ENCODE measurements at places on chromosomes 7 and 10. TPM values are rescaled to one million over a fixed set of nuclear protein-coding genes. Genes with fewer than 3 reads are reported as not detected.

- no peaks in the 10 kb centered on the region for H3K4me1 ChIP-seq
- no peak overlapping the region for H3K27ac ChIP-seq
- H3K27me3 ChIP-seq = no peaks in the 10 kb centered on the region
- peaks cover 2% of the 10 kb centered on the region for H3K36me3 ChIP-seq
- no peak overlapping the region for H3K4me3 ChIP-seq
These were observed 11.2 kb downstream of the UBE2D4 start for GRCh38 chr7:43937444-43937843.

DNA sequence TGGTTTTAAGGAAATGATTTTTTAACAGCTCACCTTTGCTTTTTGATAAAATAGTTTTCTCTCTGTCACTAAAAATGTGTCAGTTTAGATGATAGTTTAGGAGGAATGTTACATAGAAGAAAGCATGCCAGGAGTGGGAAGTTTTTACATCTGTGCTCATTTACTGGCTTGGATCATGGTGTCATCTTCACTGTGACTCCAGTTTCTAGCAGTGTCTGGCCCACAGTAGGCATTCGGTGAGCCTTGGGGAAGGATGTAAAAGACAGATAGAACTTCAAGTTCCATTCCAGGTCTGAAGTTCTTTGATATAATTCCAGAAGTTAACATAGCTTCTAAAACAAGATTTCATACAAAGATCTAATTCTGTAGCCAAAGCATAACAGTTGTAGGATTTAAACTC, 259.2 kb downstream of the BICC1 start:
- no peaks in the 10 kb centered on the region for H3K27me3 ChIP-seq
- no peak for DNase-seq
- H3K4me3 ChIP-seq = no peak overlapping the region
- H3K4me1 ChIP-seq = peaks cover 40% of the 10 kb centered on the region
- H3K36me3 ChIP-seq = peaks cover 15% of the 10 kb centered on the region

Gene PROSER2
- 8.8 TPM for total RNA-seq

- no peak for DNase-seq
- H3K27me3 ChIP-seq = peaks cover 18% of the 10 kb centered on the region
- no peak overlapping the region for H3K27ac ChIP-seq
- H3K4me1 ChIP-seq = no peaks in the 10 kb centered on the region
- H3K36me3 ChIP-seq = no peaks in the 10 kb centered on the region
These were observed 75.7 kb downstream of the RNLS start for GRCh38 chr10:88507404-88507803.

DNA sequence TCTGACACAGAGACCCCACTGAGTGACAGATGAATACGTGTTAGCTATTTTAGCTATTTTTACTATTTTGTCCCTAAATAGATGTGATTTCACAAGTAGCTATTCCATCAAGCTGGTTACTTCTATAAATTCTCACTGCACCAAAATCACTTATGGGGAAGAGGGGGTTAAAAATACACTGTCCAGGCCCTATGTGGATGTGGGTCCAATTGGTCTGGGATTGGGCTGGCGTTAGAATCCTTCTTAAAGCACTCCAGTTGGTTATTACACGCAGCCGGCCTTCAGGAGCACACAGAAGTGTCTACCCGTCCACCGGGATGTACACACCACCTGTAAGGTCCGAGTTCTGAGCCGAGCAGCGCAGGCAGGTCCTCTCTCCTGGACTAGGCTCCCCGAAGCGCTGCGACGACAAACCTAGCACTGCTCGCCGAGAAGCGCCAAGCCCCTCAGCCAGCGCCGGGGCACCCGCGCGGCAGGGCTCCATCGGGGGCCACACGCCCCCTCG, 222.3 kb upstream of the MKLN1 start:
- H3K4me3 ChIP-seq = peak overlapping the region; percentile 78
- H3K36me3 ChIP-seq = peaks cover 9% of the 10 kb centered on the region
- no peaks in the 10 kb centered on the region for H3K27me3 ChIP-seq
- DNase-seq = no peak

- peak overlapping the region; percentile 96 for H3K27ac ChIP-seq
- no peaks in the 10 kb centered on the region for H3K27me3 ChIP-seq
- peak overlapping the region; percentile 16 for H3K4me3 ChIP-seq
- H3K36me3 ChIP-seq = no peaks in the 10 kb centered on the region
These were observed 482.1 kb upstream of the AKR1E2 start for GRCh38 chr10:4343873-4344272.

DNA sequence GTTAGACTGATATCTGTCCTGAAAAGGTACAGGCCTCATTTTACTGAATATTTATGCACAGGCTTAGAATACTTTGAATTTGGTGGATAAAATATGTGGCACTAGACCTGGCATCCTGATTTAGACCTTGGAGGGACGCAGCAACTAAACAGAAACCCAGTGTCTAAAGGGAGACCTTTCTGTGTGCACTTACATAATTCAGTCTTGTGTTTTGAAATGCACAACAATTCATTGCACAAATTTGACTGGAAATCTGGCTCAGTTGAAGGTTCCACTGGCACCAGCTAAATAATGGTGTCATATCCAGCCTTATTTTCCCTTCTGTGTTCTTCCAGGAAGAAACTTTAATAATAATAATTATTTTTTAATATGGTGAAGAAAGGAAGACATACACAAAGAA, 142.1 kb downstream of the SND1 start:
- no peaks in the 10 kb centered on the region for H3K27me3 ChIP-seq
- H3K36me3 ChIP-seq = peaks cover 7% of the 10 kb centered on the region
- no peak for DNase-seq
- H3K27ac ChIP-seq = no peak overlapping the region
- H3K4me1 ChIP-seq = peaks cover 25% of the 10 kb centered on the region

DNA sequence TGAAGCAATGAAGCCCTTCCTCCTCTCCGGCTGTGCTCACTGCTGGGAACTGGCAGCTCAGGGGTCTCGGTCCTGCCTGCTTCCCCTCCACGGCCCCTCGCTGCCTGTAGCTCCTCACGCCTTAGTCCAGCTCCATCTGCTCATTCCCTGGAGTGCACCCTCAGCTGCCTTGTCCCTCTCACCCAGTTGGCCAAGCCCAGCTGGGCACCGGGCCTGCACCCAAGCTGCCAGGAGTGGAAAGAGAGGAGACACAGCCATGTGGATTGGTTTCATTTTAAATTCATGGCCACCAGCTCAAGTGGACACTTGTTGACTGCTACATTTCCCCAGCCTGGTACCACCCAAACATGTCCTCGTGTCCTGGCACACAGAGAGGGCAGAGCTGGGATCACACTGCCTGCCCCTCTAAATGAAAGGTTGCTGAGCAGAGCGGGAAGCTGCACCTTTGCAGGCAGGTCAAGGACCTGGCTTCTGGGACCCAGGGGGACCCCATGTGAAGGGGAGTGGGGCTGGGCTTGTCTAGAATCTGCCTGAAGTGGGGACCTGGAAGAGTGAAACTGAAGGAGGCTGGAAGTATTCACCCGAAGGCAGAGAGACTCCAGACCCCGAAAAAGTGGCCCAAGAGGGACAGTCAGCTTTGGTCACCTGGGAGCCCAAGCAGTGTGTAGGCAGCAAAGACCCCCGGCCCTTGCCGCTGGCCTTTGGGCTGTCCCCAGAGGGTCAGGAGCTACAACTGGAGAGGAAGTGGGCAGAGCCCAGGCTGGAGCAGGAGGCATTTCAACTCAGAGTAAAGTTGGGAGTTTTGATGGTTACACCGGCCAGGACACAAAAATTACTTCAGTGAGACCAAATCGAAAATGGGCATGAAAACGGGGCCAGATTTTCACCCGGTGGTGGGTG, 15.0 kb upstream of the BNIP3 start:
- no peak overlapping the region for H3K4me3 ChIP-seq
- H3K4me1 ChIP-seq = peaks cover 22% of the 10 kb centered on the region
- H3K27me3 ChIP-seq = no peaks in the 10 kb centered on the region
- peak overlapping the region; percentile 78 for H3K27ac ChIP-seq
- no peak for DNase-seq

DNA sequence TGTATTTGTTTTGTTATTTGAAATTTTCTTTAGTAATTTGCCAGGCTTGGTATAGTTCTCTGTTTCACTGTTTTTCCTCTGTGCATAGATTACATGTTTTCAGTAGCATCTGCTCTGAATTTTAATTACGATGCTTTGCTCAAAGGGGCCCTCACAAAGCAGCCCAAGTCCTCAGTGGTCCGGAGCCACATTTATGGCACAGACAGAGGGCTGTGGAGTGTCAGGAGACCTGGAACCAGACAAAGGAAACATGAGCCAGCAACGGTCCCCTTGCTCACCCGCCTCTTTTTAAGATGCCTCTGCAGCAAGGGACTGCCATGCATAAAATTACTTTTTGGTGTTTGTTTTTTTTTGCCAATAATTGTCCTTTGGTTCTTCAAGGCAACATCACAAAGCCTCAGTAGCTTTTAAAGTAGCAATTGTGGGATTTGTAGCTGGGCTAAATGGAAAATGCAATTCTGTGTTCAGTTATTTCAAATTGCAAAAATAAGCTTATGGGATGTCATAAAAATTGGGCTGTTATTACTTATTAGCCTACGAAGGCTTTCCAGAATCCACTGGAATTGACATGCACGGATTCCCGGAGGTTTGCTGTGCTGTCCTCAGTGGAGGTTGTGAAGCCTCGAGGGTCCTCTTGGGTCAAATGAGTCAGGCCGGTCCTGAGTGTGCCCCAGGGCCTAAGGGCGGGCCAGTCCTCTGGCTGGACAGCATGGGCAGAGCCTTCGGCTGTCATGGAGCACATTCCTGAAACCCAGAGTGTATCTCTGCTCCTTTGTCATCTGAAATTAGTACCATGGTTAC, 422.8 kb downstream of the GLRX3 start:
- H3K27ac ChIP-seq = no peak overlapping the region
- no peak for DNase-seq
- no peak overlapping the region for H3K4me3 ChIP-seq
- H3K4me1 ChIP-seq = no peaks in the 10 kb centered on the region
- no peaks in the 10 kb centered on the region for H3K36me3 ChIP-seq

Gene STAMBPL1
- 4.5 TPM for total RNA-seq

GRCh38 chr10:129222436-129222835, 244.6 kb upstream of the MGMT start:
- DNase-seq = no peak
- H3K36me3 ChIP-seq = no peaks in the 10 kb centered on the region
- H3K4me3 ChIP-seq = no peak overlapping the region
- no peaks in the 10 kb centered on the region for H3K4me1 ChIP-seq

DNA sequence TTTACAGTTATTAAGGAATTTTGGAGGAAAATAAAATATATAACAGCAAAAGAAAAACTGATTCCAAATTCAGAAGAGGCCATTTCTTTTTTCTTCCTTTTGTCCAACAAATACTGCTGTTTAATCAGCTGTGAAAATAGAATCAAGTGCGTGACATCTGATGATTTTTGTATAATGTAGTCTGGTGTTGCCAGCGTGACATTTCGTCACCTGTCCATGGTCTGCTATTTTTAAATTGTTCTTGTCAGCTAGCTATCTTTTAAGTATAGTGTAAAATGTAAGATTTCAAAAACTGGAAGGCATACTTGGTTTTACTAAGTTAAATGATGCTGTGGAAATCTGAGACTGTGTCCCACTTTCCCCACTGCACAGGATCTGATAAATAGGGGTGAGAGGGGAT, 105.9 kb downstream of the CPEB3 start:
- H3K4me1 ChIP-seq = peaks cover 4% of the 10 kb centered on the region
- H3K27me3 ChIP-seq = no peaks in the 10 kb centered on the region
- peaks cover 7% of the 10 kb centered on the region for H3K36me3 ChIP-seq
- no peak overlapping the region for H3K27ac ChIP-seq

DNA sequence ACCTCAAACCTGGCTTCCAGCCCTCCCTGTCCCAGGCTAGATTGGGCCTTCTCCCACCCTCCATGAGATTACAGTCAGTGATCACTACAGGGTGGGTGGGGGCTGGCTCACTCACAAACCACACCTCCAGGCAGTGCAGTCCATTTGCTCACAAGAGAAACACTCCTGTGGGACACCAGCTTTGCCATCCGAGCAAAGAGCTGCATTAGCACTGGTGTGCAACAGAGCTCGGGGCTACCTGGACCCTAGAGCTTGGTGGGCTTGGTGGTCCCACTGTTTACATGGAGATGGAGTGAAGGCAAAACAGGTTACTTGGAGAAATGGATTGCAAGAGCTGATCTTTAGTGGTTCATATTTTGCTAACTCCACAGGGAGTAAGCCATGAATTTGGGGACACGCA, 451.7 kb upstream of the ZMIZ1 start:
- H3K36me3 ChIP-seq = no peaks in the 10 kb centered on the region
- H3K27ac ChIP-seq = no peak overlapping the region
- DNase-seq = no peak
- H3K27me3 ChIP-seq = peaks cover 73% of the 10 kb centered on the region
- H3K4me1 ChIP-seq = peaks cover 1% of the 10 kb centered on the region
- H3K4me3 ChIP-seq = no peak overlapping the region

- H3K4me1 ChIP-seq = no peaks in the 10 kb centered on the region
- H3K27ac ChIP-seq = no peak overlapping the region
- no peaks in the 10 kb centered on the region for H3K27me3 ChIP-seq
- H3K36me3 ChIP-seq = no peaks in the 10 kb centered on the region
- DNase-seq = no peak
- H3K4me3 ChIP-seq = no peak overlapping the region
These were observed 105.8 kb downstream of the GPR158 start for GRCh38 chr10:25280573-25280972.

Gene HOXA3
- total RNA-seq = not detected

DNA sequence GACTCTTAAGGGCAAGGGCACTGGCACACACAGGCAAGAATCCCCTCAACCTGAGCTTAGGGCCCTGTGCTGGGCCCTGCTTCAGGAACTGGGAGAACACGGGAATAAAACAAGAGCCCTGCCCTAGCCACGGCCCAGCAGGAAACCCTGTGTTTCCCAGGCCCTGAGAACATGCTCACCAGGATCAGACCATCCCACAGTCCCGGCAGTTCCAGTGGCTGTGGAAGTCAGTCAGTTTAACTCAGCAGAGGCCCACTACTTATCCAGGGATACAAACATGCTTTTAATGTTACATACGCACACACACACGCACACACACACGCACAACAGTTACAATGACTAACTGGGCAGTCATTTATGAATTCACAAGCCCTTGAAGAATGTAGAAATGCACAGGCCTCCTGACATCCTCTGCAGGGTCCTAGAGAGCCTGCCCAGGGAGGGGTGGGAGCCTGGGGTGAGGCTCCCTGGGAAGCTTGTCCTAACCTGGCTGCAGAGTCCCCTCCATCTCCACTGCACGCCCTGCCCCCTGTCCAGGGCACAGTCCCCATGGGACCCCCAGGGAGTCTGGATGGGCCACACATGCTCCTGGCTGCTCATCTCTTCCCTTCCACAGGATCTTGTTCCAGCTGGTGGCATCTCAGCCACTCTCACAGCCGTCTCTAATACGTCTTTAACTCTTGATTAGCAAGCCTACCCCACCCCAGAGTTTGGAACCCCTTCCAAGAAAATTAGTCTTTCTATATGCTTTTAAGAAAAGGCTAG, 97.6 kb downstream of the TCERG1L start:
- H3K4me1 ChIP-seq = no peaks in the 10 kb centered on the region
- no peaks in the 10 kb centered on the region for H3K36me3 ChIP-seq
- no peaks in the 10 kb centered on the region for H3K27me3 ChIP-seq
- H3K4me3 ChIP-seq = no peak overlapping the region

Gene TUBAL3
- total RNA-seq = not detected

- H3K27ac ChIP-seq = no peak overlapping the region
- no peaks in the 10 kb centered on the region for H3K27me3 ChIP-seq
- H3K4me3 ChIP-seq = no peak overlapping the region
- DNase-seq = no peak
- H3K4me1 ChIP-seq = peaks cover 9% of the 10 kb centered on the region
These were observed 415.0 kb downstream of the PARD3 start for GRCh38 chr10:34400075-34400474.

All from osteocyte (in vitro differentiated cells).